ENCODE measurements at places on chromosomes 1 and 21.

- H3K27ac ChIP-seq: peak overlapping the region; percentile 91
- H3K4me3 ChIP-seq: peak overlapping the region; percentile 50
- peaks cover 3% of the 10 kb centered on the region for H3K4me1 ChIP-seq
- peak; percentile 76 for DNase-seq
Observed at GRCh38 chr1:241531195-241532161, 700 bp upstream of the KMO start.

- H3K4me1 ChIP-seq: peaks cover 16% of the 10 kb centered on the region
- H3K27ac ChIP-seq: no peak overlapping the region
- H3K27me3 ChIP-seq: no peaks in the 10 kb centered on the region
- no peaks in the 10 kb centered on the region for H3K36me3 ChIP-seq
- H3K4me3 ChIP-seq: no peak overlapping the region
Observed at GRCh38 chr1:5994713-5995621, 2.7 kb upstream of the NPHP4 start.

DNA sequence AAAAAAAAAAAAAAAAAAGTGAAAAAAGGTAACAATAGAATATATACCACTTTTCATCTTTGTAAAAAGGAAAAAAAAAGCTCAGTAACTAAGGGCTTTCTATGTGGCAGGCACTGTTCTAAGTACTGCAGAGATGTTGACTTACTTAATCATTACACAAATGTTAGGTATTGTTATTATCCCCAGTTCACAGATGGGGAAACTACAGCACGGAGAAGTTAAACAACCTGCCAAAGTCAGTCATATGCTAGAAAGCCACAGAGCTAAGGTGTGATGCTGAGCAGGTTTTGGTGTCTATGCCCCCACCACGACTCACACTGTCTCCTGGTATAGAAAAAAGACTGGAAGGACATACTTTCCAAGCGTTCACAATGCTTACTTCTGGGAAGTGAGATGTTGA is 6.6 kb upstream of the PNRC2 start:
- peak overlapping the region; percentile 75 for H3K27ac ChIP-seq
- H3K36me3 ChIP-seq: no peaks in the 10 kb centered on the region
- DNase-seq: no peak
- H3K27me3 ChIP-seq: no peaks in the 10 kb centered on the region

GRCh38 chr1:234881893-234882771 is 246.5 kb downstream of the TOMM20 start:
- H3K4me1 ChIP-seq: peaks cover 11% of the 10 kb centered on the region
- H3K4me3 ChIP-seq: no peak overlapping the region
- DNase-seq: no peak
- H3K27ac ChIP-seq: peak overlapping the region; percentile 31
- H3K36me3 ChIP-seq: no peaks in the 10 kb centered on the region

DNA sequence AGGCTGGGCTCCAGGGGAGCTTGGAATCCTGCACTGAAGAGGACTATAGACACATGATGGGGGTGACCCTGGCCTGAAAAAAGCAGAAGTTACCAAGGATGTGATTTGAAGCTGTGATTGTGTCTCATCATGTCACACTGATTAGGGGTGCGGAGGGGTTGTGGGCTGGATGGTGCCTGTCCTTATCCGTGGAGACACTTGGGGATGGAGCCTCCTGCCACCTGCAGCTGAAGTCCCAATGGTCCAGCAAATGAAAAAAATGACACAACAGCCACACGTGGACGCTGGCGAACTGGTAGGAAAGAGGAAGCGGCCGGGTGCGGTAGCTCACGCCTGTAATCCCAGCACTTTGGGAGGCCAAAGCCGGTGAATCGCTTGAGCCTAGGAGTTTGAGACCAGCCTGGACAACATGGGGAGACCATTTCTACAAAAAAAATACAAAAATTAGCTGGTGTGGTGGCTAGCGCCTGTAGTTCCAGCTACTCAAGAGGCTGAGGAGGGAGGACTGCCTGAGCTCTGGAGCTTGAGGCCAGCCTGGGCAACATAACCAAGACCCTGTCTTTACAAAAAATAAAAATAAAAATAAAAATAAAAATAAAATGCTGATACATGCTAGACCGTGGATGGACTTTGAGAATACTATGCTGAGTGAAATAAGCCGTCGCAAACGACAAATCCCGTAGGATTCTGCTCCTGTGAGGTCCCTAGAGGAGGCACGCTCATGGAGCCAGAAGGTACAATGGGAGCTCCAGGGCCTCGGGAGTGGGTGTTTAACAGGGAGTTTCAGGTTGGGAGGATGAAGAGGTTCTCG is 838 bp upstream of the IBA57 start:
- H3K4me1 ChIP-seq: peaks cover 13% of the 10 kb centered on the region
- no peak for DNase-seq
- H3K4me3 ChIP-seq: peak overlapping the region; percentile 52
- no peaks in the 10 kb centered on the region for H3K27me3 ChIP-seq
- H3K27ac ChIP-seq: peak overlapping the region; percentile 93

DNA sequence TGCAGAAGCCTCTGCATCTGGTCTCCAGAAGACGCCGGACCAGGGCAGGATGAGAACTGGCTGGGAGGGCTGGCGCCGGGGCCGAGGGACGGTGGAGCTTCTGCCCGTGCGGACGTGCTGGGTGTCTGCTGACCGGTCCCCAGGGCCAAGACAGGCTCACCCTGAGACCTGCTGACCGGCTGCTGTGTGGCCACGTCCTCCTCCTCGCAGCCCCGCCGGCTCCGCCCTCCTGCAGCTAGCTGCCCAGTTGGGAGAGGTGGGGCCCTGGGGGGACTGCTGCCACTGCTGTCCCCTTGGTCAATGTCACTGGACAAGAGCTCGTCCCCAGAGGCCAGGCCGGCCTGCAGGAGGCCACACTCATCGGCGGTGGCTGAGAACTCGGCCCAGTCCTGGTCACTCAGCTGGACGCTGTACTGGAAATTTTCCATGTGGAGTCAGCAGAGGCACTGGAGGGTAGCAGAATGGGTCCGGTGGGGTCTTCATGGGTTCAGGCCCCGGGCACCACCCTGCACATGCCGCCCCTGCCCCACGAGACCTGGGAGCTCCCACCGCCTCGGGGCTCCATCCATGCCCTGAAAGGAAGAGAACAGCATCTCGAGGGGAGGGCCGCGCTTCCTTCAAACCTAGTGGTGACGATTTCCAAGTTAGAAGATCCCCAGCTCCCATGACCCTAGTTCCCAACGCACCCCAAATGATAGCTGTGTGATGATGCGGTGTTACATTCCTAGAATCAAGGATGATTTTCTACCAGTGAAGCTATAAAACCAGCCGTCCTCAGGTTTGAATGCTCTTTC is 1.1 kb downstream of the PERM1 start:
- no peak overlapping the region for H3K27ac ChIP-seq
- DNase-seq: no peak
- no peaks in the 10 kb centered on the region for H3K27me3 ChIP-seq
- H3K4me3 ChIP-seq: no peak overlapping the region

DNA sequence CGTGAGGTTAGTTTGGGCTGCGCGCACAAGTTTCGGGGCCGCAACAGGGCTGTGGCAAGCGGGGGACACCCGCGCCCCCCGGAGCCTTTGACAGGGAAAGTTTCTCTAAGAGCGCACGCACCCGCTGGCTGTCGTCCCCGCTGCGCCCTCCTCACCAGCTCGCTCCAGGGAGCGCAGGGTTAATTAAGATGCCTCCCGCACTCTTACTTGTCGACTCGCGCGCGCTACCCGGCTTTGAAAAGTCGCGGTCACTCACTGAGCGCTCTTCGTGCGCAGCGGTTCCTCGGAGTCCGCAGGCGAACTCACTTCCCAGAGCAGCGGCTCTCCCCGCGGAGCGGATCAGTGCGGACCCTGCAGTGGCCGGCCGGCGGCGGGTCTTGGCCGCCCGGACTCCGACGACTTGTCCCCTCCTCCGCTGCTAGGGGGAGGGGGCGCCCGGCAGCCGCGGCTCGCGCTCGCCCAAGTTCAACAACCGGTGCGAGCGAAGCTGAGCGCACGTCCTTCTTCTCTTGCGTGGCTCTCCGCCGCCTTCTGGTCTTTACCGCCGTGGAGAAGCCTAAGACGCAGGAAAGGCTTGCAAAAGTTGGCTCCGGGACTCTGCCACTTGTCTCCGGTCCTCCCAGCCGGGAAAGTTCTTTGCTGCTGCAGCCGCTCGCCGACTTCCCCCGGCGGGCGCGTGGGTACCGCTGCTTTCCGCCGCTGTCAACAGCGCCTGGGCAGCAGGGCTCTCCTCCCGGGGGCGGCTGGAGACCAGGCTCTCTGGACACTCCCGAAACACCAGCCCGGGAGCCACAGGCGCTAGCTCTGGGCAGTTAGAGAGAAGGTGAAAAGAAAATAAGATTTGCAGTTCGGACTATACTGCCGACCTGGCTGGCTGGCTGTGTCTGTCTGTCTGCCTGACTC is 506 bp downstream of the JUN start:
- no peak for DNase-seq
- H3K36me3 ChIP-seq: peaks cover 6% of the 10 kb centered on the region
- peak overlapping the region; percentile 75 for H3K4me3 ChIP-seq
- H3K27me3 ChIP-seq: no peaks in the 10 kb centered on the region
- peak overlapping the region; percentile 93 for H3K27ac ChIP-seq

DNA sequence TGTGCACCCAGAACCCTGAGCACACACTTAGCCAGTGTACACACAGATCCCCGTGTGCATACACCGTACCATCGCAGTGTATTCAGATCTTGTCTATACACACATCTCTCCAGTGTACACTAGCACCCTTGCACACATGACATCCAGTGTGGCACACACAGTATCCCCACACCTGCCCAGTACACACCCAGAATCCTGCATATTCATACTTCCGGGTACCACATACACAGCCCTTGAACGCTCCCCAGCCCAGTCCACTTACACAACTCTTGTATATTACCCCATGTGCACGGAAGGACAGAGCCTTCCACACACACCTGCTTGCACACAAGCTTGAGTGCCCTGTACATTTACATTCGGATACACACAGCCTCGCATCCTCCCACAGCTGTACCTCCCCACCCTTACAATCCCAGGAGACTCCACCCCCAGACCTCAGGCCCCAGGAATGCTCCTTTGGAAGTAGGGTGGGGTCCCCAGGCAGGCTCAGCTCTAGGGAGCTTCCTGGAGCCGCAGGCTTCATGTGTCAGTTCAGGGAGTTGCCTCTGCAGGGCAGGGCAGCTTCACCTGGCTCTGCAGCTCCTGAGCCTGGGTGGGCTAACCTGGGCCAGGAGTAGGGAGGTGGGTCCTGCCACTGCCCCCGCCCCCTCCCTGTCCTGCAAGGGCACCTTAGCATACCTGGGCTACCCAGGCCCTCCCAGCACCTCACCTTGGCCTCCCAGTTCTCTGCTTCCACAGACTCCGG is 46.2 kb downstream of the AHDC1 start:
- H3K36me3 ChIP-seq: no peaks in the 10 kb centered on the region
- H3K27ac ChIP-seq: peak overlapping the region; percentile 13
- no peak for DNase-seq
- H3K4me3 ChIP-seq: no peak overlapping the region

Measured in Panc1 (cell line).